ENCODE measurements at places on chromosomes 16 and 17.
A peak's percentile ranks its signal among the peaks of the same experiment; 100 is the strongest.

GRCh38 chr16:46949241-46949892 is 24.1 kb downstream of the DNAJA2 start:
- DNase-seq, result peak; percentile 30

DNA sequence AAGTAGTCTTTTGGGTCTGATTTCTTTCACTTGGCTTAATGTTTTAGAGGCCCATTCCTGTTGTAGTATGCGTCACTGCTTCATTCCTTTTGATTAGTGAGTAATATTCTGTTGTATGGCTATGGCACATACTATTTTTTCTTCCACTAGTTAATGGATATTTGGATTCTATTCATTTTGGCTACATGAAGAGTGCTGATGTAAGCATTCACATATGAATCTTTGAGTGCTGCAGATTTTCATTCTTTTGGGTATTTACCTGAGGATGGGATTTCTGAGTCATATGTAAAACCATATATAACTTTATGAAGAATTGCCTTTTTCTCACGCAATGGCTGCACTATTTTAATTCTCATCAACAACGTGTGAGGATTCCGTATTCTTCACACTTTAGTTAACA is 113.6 kb downstream of the AHSP start:
- DNase-seq, result no peak

GRCh38 chr16:51637770-51638094 is 486.7 kb upstream of the SALL1 start:
- DNase-seq, result no peak

DNA sequence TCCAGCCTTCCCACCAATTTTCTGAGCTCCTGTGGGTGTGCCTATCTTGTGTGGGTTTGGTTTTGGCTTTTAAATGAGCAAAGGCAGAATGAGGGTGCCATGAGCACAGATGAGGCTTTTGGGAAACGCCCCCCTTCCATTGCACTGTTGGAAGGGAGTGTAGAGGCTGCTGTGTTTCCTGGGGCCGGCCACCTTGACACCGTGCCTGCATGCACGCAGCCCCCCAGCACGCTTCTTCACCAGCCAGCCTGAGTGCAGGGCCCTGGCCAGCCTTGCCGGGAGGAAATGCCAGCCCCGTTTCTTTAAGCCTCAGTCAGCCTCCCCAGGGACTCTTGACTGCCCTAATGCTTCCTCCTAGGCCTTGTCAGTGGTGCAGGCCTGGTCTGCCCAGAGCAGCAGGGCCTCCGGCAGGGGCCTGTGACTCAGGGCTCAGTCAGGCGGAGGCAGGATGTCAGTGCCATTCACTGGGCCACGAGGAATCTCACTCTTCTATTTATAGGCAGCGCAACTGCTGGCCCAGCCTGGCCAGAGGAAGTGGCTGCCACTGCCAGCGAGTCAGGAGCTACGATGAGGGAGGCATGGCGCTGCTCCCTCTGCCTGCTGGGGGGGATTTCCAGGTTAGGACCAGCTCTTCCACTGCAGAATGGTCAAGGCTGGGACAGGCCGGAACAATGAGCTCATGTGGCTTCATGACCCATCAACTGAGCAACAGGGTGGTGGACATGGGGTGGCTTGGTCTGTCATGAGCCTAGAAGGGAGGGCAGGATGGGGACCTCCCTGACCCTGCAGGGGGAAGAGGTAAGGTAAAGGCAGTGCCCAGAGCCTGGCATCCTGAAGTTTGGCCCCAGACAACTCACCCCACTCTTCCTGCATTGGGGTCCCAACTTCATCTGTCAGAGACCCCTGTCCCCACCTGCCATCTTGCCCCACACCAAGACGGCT is 205.2 kb downstream of the RAB11FIP4 start:
- DNase-seq, result no peak

GRCh38 chr16:6682142-6682811 is 650.4 kb upstream of the RBFOX1 start:
- DNase-seq, result no peak

DNA sequence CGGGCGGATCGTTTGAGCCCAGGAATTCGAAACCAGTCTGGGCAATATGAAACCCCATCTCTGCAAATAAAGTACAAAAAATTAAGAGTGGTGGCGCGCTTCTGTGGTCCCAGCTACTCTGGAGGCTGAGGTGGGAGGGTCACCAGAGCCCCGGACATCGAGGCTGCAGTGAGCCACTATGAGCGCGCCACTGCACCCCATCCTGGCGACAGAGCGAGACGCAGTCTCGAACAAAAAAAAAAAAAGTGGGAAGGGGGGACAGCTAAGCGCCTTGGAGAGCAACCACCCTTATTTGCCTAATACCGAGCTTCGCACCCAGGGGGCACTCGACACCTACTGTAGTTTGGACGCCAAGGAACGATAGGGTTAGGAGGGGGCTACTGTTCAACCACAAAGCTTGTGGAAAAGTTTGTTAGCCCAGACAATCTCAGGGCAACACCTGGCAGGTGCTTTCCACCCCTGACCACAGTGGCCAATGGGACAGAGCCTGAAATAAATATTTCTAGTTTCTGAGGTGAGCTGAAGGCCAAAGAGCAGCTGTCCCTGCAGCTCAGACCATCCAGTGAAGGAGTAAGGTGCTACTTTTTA is 847 bp upstream of the PSMC3IP start:
- peak; percentile 69 for DNase-seq

- no peak for DNase-seq
These were observed 26.7 kb downstream of the ZNF469 start for GRCh38 chr16:88409296-88410065.

GRCh38 chr16:56616608-56617211 is 8.3 kb downstream of the MT2A start:
- DNase-seq, result no peak

- DNase-seq, result no peak
These were observed 112.1 kb downstream of the SNX11 start for GRCh38 chr17:48219617-48220016.

- no peak for DNase-seq
These were observed 5.0 kb downstream of the PRSS27 start for GRCh38 chr16:2715064-2715463.

- no peak for DNase-seq
These were observed 572.2 kb upstream of the SOX9 start for GRCh38 chr17:71548540-71549190.

GRCh38 chr16:14202095-14202494 is 131.0 kb downstream of the MRTFB start:
- DNase-seq, result no peak

DNA sequence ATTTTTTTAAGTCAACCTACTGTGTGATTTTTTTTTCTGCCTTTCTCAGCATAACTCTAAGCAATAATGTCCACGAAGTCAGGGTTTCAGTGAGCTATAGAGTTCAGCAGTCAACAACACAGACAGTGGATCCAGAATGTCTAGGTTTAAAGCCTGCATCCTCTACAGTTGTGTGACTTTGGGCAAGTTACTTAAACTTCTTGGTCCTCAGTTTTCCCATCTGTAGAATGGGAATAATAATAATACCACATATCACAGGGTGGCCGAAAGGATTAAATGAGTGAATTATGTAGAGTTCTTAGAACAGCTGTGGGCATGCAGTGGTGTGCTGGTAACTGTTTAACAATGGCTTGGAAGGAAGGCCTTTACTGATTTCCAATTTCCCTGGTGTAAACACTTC is 38.8 kb upstream of the MEAK7 start:
- DNase-seq, result no peak

DNA sequence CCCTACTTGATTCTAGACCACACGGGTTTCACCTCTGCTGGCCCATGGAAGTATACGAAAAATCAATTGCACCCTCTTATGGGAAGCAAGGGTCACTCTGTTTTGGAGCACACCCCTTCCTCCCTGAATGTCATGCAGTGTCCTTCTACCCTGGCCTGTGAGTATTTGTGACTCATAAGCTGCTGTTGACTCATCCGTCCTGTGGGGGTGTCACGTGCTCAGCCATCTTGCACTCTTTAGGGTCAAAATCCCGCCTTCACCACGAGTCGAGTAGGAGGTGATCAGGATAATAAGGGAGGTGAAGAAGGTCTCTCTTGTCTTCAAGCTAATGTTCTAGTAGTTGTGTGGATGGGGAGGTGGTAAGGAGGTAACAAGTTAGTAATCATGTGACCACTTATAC is 341.0 kb upstream of the EEF2KMT start:
- DNase-seq, result no peak

DNA sequence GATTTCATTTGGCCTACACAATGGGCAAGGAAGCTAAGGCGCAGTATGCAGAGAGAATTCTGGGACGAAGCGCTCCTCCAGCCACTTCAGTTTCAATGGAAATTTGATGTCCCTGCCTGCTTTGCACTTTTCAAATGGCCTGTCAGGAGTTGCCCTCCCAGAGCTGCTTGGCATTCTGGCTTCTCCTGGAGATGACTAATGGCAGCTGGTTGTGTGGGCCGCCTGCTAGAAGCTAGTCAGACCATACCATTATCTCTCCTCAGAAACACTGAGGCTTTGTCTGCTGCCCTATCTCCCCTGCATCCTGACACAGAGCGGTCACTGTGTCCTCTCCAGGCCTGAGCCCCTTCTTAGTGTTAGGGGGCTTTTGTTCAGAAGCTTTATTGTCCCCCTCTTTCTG is 180.1 kb downstream of the SPECC1 start:
- DNase-seq, result no peak

DNA sequence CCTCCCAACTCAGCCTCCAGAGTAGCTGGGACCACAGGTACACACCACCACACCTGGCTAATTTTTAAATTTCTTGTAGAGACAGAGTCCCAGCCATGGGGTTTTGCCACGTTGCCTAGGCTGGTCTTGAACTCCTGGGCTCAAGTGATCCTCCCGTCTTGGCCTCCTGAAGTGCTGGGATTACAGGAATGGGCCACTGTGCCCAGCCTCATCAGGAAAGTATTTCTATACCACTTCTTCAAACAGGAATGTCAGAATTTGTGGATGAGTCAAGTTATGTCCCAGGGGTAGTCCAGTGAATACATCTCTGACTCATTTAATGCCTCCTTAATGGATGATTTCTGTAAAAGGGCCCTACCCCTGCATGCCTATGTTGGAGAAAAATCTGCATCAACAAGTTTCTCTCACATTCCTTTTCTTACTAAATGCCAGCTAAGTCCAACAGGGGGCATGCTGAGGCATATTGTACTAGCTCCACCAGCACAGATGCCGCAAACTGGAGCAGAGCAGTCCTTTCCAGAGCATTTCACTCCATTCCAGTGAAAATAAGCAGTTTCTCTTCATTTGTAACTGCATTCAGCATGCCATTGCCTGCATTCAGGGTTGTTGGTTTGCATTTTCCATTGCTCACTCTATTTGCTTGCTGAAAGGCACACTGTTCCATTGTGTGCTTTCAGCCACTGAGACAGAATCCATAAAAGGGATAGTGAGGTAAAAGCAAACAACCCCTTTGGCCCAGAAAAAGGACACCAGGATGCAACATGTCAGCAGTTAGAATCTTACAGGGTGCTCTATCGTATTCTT is 5.3 kb upstream of the CAVIN1 start:
- DNase-seq, result no peak

DNA sequence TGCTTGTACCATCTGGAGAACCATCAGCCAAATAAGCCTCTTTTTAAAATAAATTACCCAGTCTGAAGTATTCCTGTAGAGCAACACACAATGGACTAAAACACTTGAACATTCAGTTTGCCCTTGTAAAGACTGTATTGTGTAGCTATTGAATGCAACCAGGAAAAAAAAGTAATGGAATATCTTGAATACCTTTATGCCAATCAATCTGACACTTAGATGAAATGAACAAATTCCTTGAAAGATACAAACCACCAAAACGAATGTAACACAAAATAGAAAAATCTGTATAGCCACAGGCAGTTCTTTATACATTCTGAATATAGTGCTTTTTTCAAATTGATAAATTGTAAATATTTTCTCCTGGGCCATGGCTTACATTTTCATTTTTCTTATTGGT is 63.3 kb upstream of the KCNJ16 start:
- no peak for DNase-seq

GRCh38 chr16:74320707-74321106 is 24.1 kb downstream of the PSMD7 start:
- DNase-seq, result no peak

- no peak for DNase-seq
These were observed 31.5 kb downstream of the CDK5RAP3 start for GRCh38 chr17:48002266-48002915.

- no peak for DNase-seq
These were observed 1.1 kb downstream of the HSD17B1 start for GRCh38 chr17:42553866-42554249.

DNA sequence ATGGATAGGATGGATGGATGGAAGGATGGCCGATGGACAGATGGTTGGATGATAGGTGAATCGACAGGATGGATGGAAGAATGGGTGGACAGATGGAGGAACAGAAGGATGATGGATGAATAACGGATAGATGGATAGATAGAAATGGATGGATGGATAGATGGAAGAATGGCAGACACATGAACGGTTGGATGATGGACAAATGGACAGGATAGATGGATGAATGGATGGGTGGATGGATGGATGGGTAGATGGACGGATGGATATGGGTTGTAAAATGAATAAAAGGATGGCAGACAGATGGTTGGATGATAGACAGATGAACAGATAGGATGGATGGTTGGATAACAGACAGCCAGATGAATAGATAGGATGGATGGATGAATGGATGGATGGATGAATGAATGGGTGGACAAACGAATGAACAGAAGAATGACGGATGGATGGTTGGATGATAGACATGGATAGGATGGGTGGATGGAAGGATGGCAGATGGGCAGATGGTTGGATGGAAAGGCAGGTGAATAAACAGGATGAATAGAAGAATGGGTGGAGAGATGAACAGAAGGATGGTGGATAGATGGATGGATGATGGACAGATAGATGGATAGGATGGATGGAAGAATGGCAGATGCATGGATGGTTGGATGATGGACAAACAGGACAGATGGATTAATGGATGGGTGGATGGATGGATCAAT is 55.9 kb downstream of the DYNLRB2 start:
- no peak for DNase-seq

- DNase-seq, result no peak
These were observed 310.3 kb downstream of the CDH13 start for GRCh38 chr16:82936941-82937551.

DNA sequence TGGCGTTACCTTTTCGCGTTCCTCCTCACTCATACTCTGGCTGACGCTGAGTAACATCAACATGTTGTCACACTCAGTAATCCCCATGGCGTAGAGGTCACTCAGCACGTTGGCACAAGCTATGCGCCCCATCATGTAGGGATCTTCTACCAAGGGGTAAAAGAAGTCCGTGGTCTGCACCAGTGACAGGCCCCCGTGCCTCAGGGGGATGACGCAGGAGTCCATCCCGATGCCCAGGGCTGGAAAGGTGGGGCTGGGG is 596 bp downstream of the SEPHS2 start:
- DNase-seq, result no peak

DNA sequence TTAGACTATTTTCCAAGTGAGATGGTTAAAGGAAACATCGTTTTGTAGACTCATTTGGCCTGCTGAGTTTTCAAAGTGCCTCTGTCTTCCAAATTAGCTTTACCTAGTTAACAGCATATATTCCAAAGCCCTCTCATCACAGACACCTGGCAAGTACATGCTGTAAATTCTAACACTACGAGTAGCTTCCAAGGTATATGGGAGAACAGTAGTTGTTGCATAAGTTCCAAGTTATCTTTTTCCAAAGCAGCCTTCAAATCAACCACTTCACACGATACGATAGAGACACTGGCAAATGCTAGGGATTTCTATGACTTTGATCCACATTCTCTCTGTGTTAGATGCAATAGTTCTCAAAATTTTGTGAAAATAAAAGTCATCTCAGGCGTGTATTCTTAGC is 299.3 kb downstream of the CNTNAP4 start:
- no peak for DNase-seq

GRCh38 chr17:11332706-11333105 is 91.7 kb downstream of the SHISA6 start:
- no peak for DNase-seq

GRCh38 chr17:75041656-75042280 is 5.0 kb downstream of the ATP5PD start:
- no peak for DNase-seq

Data from activated CD4-positive, alpha-beta T cell treated with anti-CD3 and anti-CD28 coated beads, Interleukin-2, amount 50 U/mL, for 4 hours (primary cell).